SW 1271 (cell line): ENCODE measurements at places on chromosomes 11 and 22.

- no peak for DNase-seq
These were observed 391.5 kb downstream of the TBC1D22A start for GRCh38 chr22:47153854-47154525.

DNA sequence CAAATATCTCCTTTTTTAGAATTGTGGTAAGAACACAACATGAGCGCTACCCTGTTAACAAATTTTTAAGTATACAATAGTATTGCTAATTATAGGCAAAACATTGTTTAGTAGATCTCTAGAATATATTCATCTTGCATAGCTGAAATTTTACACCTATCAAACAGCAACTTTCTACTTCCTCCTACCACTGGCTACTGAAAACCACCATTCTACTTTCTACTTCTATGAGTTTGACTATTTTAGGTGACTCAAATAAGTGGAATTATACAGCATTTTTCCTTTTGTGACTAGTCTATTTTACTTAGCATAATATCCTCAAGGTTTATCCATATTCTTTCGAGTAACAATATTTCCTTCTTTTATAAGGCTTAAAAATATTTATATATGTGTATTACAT, 128.4 kb downstream of the FAM76B start:
- no peak for DNase-seq

GRCh38 chr22:24424001-24424900, 3.1 kb upstream of the ADORA2A start:
- DNase-seq: no peak

DNA sequence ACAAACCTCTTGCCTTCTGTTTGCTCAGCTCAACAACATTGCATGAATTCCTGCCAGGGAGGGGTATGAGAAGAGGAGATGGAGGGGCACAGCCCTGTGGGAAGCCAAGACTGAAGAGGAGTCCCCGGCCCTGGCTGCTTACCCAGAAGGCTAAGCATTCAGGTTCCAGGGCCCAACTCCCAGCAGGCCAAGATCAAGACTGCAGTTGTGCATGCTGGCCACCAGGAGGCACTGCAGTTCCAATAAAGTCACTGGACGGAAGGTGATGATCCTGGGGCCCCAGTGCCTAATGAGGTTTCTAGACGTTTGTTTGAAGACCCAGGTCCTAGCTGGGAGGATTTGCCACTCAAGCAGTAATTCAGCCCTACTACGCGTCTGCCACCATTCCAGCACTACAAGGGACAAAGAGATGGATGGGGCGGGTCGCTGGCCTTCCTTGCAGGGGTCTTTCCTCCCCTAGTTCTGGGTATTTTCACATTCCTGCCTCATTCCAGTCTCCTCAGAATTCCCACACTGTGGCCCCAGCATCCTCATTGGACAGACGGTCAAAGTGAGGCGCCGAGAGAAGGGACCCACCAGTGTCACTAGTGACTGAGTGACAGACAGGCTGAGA, 23.6 kb downstream of the ALX4 start:
- DNase-seq: peak; percentile 40

DNA sequence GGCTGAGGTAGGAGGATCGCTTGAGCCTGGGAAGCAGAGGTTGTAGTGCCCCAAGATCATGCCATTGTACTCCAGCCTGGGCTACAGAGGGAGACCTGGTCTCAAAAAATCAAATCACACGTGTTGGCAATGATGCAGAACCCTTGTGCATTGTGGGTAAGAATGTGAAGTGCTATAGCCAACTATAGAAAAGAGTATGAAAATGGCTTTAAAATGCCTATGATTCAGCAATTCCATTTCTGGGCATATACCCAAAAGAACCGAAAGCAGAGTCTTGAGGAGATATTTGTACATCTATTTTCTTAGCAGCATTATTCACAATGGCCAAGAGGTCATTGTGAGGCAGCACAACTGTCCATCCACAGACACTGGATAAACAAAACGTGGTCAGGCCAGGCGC, 2.6 kb upstream of the FADS3 start:
- DNase-seq: no peak

GRCh38 chr11:43489869-43490465, 131.2 kb downstream of the TTC17 start:
- no peak for DNase-seq

DNA sequence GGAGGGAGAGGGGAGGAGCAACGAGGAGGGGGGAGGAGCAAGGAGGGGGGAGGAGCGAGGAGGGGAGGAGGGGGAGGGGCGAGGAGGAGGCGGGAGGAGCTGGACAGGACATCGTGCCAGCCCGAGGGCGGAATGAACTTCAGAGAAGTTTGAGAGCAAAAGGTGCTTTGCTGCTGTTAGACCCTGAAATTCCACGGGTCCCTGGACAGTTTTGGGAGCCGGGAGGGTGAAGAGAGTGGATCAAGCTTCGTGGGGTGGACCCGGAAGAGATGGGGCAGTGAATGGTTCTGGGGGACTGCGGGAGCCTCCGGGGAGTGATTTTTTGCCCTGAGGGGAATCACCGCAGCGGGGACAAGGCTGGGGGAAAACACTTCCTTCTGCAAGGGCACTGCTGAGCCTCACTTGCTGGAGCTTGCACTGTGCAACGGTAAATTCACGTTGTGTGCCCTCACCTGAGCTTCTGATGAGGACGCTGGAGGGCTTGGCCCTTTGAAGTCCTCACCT, 10.7 kb upstream of the NLRP6 start:
- peak; percentile 16 for DNase-seq

GRCh38 chr11:1645357-1645821, 15.8 kb downstream of the KRTAP5-5 start:
- no peak for DNase-seq

GRCh38 chr11:1791912-1792311, 28.2 kb upstream of the CTSD start:
- no peak for DNase-seq

DNA sequence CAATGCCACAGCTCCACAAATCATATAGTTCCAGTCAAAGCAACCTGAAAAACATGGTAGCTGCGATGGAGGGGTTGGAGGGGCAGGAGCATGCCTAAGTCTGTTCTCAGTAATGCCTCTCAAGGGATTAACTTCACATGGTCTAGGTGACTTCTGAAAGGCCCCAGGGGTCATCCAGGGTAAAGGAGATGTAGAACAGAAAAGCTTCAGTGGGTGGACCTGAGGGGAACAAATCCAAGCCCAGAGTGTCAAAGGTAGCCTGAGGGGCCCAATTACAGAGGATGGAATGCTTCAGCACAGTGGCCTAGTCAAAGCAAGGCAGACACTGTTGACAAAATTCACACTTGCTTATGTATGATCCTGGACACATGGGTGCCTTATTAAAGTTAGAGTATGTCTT, 23.3 kb downstream of the OR4D9 start:
- DNase-seq: no peak

GRCh38 chr11:104957280-104957679, 11.1 kb downstream of the CASP4 start:
- no peak for DNase-seq

DNA sequence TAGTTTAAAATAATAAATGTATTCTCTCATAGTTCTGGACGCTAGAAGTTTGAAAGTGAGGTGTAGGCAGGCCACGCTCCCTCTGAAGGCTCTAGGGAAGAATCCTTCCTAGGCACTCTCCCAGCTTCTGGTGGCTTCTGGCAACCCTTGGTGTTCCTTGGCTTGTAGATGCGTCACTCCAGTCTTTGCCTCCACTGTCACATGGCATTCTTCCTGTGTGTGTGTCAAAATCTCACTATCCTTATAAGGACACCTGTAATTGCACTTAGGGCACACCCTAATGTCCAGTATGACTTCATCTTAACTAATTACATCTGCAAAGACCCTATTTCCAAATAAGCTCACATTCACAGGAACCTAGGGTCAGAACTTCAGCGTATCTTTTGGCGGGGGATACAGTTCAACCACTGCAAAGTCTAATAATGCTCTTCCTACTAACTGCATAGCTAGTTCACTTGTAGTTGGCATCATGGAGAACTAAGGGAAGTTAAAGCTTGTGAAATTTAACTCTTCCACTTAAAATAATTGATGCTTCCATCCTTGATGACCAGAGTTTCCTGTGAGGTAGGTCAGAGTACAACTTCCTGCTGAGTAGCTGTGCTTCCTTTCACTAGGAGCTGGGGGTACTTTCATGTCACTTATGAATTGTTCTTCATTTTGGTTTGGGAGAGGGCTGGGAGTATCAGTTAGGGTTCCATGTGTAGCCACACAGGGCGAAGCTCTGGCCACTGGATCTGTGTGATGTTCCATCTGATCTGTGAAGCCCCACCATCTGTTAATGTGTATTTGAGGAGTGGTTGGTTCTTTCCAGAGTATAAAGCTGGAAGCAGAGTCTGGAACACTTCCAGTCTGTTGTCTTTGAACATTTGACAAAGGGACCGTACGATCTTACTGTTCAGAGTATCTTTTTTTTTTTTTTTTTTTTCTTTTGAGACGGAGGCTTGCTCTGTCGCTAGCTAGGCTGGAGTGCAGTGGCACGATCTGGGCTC, 10.5 kb downstream of the YWHAH start:
- no peak for DNase-seq
